A549 treated with CpdA at 1 μM for 4 hours (cell line): ENCODE measurements at places on chromosomes 1 and 21. TPM values are rescaled to one million over a fixed set of nuclear protein-coding genes. Genes with fewer than 3 reads are reported as not detected.

CHODL gene
- not detected in 5 replicates for total RNA-seq

LCE6A gene
- not detected in 5 replicates for total RNA-seq

POGZ gene
- 20.2 to 22.0 TPM (median 21.4 TPM) in 5 replicates for total RNA-seq

LEFTY1 gene
- total RNA-seq, result 0.19 to 0.41 TPM (median 0.28 TPM) in 4 of 5 replicates, not detected in the other

SLC16A4 gene
- total RNA-seq, result 26.5 to 40.2 TPM (median 37.4 TPM) in 5 replicates

NEXN gene
- 4.0 to 9.3 TPM (median 4.9 TPM) in 5 replicates for total RNA-seq

AMY1B gene
- total RNA-seq, result not detected in 5 replicates

OR10J4 gene
- total RNA-seq, result not detected in 5 replicates

FOXO6 gene
- total RNA-seq, result 0.29 to 0.82 TPM (median 0.64 TPM) in 5 replicates

ADAMTS5 gene
- total RNA-seq, result not detected in 5 replicates

SPATA17 gene
- 1.8 to 3.2 TPM (median 2.6 TPM) in 5 replicates for total RNA-seq

OR2T33 gene
- total RNA-seq, result not detected in 5 replicates

OR14K1 gene
- total RNA-seq, result not detected in 5 replicates

ELAPOR1 gene
- total RNA-seq, result 0.43 to 1.1 TPM (median 0.51 TPM) in 5 replicates

OR11L1 gene
- total RNA-seq, result not detected in 5 replicates

LCE2A gene
- not detected in 5 replicates for total RNA-seq

GCSAML gene
- total RNA-seq, result not detected in 5 replicates
